ENCODE measurements at places on chromosomes 13 and 19.
A peak's percentile ranks its signal among the peaks of the same experiment; 100 is the strongest.

GRCh38 chr13:113747291-113747833 lies 11.7 kb upstream of the TMEM255B start:
- DNase-seq = no peak

DNA sequence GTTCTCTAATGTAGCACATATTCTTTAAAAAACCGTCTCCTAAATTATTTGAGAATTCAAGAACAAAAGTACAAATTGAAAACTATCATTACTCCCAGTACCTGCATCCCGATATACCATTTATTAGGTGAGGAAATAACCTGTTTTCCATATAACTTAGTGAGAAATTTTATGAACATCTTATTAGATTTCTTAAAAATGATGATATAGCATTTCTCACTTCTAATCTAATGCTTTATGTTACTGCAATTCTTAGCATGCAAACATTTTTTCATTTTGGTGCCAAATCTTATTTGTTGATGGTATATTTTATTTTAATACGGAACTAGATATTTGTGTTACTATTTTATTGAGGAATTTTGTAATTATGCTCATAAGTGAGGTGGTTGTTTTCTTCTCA lies 1321.3 kb upstream of the SLC10A2 start:
- no peak for DNase-seq

DNA sequence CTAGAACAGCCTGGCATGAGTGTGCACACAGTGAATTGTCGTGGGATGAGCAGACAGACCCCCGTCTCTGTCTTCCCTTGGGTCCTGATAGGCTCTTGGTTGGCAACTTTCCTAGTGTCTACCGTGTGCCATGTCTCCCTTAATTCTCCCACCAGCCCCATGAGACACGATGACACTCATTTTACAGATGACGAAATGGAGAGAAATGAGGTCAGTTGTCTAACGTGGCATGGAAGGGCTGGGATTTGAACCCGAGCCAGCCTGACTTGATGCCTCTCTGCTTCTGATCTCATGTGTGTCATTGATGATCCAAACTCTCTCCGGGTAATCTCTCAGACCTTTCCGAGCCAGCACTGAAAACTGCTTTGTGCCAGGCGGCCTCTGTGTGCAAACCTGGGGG lies 8.4 kb upstream of the KLK14 start:
- no peak for DNase-seq

DNA sequence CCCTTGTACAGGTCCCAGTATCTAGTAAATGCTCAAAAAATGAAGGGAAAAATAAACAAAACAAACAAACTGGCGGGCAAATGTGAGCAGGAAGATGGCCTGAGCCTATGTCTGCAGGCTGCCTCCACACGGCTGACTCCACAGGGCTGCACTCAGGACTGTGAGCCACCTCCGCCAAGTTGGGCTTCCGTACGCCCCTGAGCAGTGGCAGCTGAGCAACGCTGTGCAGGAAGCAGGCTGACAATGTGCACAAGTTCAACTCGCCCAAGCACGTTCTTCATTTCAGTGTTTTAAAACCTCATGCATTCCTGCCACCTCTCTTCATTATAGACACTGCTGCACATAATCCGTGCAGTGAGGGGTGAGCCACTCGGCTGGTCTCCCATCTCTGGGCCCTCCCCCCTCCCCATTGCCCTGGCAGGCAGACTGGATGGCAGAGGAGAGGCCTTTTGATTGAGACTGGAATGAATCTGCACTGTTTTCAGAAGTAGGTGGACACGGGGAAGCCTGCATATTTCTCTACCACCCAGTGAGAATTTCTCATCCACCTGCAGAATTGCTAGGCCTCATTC lies 915.3 kb downstream of the UQCRFS1 start:
- DNase-seq = no peak

DNA sequence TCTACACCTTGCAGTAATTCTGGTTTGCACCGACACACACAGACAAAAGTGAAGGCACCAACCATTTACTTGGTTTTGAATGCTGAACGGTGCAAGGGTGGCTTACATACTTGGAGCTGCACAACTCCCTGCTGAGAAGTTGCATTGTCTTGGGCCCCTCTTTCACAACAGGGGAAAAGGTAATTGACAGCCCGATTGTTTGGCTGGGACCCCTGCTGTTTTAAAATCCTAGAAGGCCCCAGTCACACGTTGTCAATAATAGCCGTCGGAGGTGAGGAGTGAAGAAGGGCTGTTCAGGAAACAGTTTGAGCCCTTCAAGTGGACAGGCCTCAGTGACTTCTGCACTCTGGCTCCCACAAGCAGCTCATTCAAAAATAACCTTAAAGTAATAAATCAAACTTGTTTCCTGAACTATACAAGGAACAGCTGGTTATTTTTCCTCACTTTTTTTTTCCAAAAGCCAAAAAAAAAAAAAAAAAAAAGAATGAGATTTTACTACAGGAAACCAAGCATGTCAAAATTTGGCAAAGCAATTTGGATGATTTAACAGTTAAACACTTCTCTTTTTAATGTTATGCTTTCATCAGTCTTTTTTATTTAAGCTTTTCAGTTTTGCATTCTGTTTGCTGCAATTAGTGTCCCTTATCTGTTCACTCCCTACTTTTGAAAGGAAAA lies 19.0 kb upstream of the SPRY2 start:
- DNase-seq = peak; percentile 43

- peak; percentile 89 for DNase-seq
Measured at GRCh38 chr19:35882114-35882832, 13.9 kb downstream of the APLP1 start.

DNA sequence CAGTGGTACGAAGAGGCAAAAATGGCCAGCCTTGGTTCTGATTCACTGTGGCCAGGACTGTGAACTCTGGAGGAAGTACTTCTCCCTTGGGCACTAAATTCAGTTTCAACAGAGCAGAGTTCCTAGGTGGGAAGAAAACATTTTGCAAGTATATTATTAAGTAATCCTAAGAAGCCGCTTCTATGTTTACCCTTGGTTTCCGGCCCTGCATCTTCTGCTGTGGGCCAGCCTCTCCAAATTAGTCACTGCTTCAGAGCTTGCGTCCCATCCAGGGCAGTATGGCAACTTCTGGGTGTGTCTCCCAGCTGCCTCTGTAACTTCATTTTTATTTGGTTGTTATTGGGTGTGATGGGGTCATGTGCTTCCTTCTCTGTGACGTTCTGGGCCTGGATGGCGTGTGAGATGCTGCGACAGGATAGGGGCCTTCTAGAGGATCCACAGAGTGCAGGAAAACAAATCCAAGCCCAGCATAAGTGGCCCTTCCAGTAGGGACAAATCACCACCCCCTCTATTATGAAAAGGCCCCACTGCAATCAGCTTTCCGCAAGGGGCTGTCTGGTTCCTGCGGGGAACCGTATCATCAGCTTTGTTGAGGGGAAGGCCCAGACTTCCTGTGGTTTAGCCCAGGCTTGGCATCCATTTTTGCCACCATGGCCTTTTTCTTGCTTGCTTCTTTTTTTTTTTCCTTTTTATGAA lies 55.1 kb upstream of the C1QTNF9 start:
- peak; percentile 16 for DNase-seq

DNA sequence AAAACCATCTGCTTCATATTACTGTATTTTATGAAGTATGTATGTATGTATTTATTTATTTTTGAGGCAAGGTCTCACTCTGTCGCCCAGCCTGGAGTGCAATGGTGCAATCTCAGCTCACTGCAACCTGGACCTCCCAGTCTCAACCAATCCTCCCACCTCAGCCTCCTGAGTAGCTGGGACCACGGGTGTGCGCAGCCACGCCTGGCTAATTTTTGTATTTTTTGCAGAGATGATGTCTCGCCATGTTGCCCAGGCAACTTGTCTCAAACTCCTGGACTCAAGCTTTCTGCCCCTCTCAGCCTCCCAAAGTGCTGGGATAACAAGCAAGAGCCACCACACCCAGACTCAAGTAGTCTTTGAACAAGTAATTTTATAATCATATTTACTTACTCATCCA lies 5.5 kb downstream of the KATNAL1 start:
- DNase-seq = no peak

DNA sequence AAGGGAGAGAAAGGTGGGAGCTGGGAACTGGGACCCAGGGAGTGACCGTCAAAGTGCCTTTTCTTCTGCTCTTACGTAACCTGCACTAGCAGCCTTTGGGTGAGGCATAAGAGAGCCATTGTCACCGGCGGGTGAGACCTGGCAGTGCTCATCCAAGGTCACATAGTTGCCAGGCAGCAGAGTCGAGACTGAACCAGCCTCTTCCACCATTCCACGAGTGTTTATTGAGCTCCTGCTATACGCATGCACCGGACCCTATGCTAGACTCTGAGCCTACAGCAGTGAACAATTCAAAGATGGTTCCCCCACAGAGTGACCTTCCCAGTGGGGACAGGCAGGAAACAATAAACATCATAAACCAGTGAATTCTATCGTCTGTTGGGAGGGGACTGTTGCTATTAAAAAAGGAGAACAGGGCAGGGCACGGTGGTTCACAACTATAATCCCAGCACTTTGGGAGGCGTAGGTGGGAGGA lies 18.6 kb upstream of the STRN4 start:
- DNase-seq = no peak

DNA sequence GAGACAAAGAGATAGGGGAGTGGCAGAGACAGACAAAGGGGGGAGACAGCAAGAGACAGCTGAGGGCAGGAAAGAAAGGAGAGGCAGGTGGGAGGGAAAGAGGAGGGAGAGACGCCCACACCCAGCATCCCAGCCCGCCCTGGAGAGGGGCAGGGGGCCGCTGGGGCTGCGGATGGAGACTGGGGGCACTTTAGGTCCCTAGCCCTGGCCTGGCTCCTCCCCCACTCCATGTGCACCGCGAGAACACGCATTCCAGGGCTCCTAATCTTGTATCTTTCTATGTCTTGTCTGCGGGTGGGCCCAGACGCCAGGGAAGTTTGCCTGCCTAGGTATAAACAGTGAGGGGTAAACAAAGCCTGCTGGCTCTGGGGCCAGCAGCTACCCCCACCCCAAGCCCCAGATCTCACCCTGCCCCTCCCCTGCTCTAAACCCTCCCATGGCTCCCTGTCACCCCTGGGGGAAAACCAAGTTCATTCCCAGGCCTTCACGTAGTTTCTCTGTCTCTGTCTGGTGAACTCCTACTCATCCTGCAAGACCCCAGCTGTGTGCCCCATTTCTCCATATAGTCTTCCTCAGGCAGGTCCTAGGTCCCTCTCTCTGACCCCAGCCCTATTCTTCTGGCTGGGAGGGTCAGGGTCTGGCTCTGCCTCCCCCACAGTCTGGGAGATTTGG lies 5.7 kb downstream of the TLE5 start:
- no peak for DNase-seq

- DNase-seq = no peak
Measured at GRCh38 chr19:44782729-44783128, 5.0 kb downstream of the CBLC start.

- DNase-seq = no peak
Measured at GRCh38 chr19:40398417-40399131, 8.6 kb upstream of the HIPK4 start.

DNA sequence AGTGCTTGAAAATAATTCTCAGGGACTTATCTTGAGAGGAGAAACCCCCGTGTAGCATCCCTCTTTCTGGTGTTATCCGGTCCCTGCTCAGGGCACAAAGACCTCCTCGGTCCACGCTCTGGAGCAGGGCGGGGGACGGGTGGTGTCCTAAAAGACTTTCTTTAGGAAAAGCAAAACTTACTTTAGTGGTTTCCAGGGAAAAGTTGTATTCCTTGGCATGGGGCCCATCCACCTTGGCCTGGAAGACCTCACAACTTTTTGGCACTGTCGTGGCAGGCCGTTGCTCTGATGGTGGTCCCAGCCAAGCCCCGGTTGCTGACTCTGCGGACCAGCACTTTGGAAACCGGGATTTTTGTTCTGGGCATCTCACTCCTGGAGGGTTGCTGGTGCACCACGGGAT lies 2.7 kb downstream of the AMER2 start:
- DNase-seq = no peak

DNA sequence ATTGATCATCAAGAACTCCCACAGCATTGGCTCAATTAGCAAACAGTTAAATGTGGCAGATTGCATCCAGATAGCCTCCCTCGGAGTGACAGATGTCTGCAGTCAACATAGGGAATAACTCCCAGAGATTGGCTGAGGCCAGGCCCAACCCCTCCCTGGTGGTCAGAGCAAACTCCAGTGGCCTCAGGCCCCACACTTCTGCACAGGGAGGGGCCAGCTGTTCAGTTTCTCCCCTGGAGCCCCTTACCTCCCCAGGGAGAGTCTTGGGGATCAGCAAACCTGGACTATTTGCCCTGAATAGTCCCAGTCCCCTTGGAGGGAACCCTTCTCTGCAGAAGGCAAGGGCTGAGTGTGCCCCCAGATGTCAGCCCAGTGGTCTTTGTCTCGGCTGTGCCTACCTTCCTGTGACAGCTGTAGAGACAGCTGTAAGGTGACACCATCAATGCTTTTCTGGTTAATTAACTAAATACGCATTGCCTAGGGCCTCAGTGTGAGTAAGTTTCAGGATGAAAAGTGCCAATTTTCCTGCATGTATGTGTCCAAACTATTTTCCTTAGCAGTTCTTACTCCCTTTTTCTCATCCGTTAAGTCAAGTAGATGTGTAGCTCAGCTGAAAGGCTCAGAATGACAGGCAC lies 102.7 kb upstream of the UQCRFS1 start:
- DNase-seq = no peak

DNA sequence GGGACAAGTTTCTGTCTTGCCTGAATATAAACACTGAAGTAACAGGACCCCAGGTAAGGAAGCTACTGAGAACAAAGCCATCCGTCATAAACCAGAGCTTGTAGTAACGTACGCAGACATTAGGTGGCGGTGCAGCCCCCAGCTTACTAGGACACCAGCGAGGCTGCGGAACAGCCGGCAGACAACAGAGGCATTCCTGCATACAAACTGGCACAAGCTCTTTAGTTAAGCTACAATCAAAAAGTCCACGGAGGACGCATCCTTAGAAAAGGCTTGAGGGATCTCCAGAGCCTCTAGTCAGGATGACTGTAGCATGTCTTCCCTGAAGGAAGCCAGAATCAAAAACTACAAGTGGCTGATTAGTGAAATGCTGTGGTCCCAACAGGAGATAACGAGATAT lies 26.2 kb downstream of the ZNF160 start:
- peak; percentile 33 for DNase-seq

- DNase-seq = no peak
Measured at GRCh38 chr13:20442375-20442774, 83.3 kb downstream of the CRYL1 start.

DNA sequence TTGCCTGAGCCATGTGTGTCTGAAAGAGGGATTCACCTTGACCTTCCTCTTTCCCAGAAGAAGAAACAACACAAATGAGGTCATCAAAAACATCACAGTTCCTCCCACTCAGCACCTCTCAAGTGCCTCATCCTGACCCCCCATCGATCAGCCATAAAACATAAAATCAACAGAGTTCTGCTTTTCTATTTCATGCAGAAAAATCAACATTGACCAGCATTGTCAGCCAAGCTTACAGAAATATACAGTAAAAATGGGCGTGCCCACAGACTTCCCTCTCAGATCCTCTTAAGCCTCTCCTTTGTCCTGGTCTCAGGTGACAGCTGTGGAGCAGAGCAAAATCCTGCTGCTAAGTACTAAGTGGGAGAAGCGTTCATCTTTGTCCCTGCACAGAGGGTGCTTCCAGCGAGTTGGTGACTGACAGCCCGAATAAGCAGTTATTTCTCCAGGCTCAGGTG lies 213.3 kb downstream of the OLFM4 start:
- no peak for DNase-seq

DNA sequence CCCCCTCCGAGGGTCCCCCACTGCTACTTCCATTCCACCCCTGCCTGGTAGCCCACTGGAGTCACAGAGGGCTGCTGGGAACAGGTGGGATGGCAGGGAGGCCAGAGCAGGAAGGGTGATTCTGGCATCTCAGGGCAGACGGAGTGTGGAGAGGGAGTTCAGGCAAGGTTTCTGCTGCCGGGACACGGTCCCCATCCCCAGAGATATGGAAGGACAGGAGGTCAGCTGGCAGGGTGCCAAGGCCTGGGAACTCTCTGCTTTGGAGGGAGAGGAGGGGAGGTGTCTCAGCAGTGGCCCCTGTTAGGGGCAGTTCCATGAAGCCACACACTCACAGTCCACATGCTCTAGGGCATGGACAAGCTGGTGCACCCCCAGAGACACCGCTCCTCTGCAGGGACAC lies 68.1 kb downstream of the CHST8 start:
- no peak for DNase-seq

All from adipocyte (in vitro differentiated cells).